ENCODE measurements at places on chromosomes 12 and 14.
A peak's percentile ranks its signal among the peaks of the same experiment; 100 is the strongest.

GRCh38 chr14:90805662-90806540 is 10.3 kb downstream of the TTC7B start:
- DNase-seq = no peak

- no peak for DNase-seq
Observed at GRCh38 chr14:100591453-100592371, 4.5 kb upstream of the BEGAIN start.

- no peak for DNase-seq
Observed at GRCh38 chr12:129984106-129984505, 80.3 kb upstream of the TMEM132D start.

GRCh38 chr14:37279818-37280217 is 82.1 kb downstream of the MIPOL1 start:
- no peak for DNase-seq

GRCh38 chr12:53798575-53798974 is 46.8 kb upstream of the CISTR start:
- DNase-seq = no peak

- DNase-seq = no peak
Observed at GRCh38 chr14:38143659-38144505, 63.8 kb upstream of the SSTR1 start.

DNA sequence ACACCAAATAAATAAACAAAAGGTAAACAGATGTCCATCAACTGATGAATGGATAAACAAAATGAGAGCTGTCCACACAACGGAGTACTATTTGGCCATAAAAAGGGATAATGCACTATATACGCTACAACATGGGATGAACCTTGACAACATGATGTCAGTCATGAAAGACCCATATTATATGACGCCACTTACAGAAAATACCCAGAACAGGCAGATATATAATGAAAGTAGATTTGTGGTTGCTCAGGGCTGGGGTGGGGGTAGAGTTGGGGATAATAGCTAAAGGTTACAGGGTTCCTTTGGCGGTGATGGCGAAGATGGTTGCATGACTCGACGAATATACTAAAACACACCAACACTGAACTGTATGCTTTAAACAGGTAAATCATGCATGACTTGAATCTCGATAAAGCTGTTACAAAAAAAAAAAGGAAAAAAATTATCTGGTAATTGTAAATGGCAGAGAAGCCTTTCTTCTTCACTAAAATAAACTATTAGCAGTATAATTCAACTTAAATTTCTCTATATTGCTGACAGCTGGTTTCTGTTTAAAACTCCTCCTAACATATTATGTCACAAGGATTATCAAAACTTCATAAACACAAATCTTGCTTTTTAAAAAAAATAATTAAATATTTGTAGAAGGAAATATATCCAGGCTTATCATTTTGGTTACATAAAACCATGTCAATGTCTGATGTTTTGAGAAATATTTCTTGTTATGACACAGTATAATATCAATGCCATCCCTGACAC is 13.9 kb downstream of the CDC42BPB start:
- DNase-seq = no peak

GRCh38 chr14:90760591-90761316 is 55.5 kb downstream of the TTC7B start:
- DNase-seq = peak; percentile 21

Data from CD4-positive, alpha-beta T cell treated with Interleukin-21 for 1 hour (primary cell).